ENCODE measurements at places on chromosomes 7 and 10. TPM values are rescaled to one million over a fixed set of nuclear protein-coding genes. Genes with fewer than 3 reads are reported as not detected.

The CACNB2 gene
- 3.2 TPM for total RNA-seq

DNA sequence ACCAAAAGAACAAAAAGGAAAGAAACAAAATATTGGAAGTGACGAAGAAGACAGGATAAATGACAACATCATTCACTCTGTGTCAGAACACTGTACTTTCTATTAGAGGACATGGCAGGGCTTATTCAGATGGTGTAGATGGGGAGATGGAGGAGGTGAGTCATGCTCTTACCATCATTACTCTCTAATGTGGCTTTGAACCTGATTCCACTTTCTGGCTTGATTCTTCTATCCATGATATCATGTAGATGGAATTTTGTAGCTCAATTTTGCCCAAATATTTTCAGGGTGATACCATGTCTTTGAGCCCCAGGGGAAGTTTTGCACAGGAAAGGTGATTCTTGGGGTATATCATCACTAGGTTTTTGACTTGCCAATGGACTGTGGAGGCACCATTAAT, 91.7 kb downstream of the CFAP58 start:
- no peak overlapping the region for H3K27ac ChIP-seq
- H3K4me3 ChIP-seq: no peak overlapping the region
- H3K27me3 ChIP-seq: no peaks in the 10 kb centered on the region
- H3K4me1 ChIP-seq: peaks cover 7% of the 10 kb centered on the region
- no peak for DNase-seq

GRCh38 chr10:110625356-110625894, 18.7 kb upstream of the RBM20 start:
- no peaks in the 10 kb centered on the region for H3K36me3 ChIP-seq
- H3K4me3 ChIP-seq: no peak overlapping the region
- DNase-seq: no peak
- no peaks in the 10 kb centered on the region for H3K27me3 ChIP-seq

- peak overlapping the region; percentile 82 for H3K4me3 ChIP-seq
- H3K27ac ChIP-seq: no peak overlapping the region
- H3K4me1 ChIP-seq: peaks cover 14% of the 10 kb centered on the region
- peaks cover 4% of the 10 kb centered on the region for H3K27me3 ChIP-seq
- DNase-seq: no peak
Observed at GRCh38 chr7:157568106-157568769, 231.4 kb downstream of the DNAJB6 start.

- H3K27ac ChIP-seq: no peak overlapping the region
- H3K36me3 ChIP-seq: no peaks in the 10 kb centered on the region
- DNase-seq: no peak
- peaks cover 19% of the 10 kb centered on the region for H3K4me1 ChIP-seq
- H3K27me3 ChIP-seq: peaks cover 2% of the 10 kb centered on the region
Observed at GRCh38 chr7:108093341-108093740, 36.8 kb downstream of the LAMB4 start.

DNA sequence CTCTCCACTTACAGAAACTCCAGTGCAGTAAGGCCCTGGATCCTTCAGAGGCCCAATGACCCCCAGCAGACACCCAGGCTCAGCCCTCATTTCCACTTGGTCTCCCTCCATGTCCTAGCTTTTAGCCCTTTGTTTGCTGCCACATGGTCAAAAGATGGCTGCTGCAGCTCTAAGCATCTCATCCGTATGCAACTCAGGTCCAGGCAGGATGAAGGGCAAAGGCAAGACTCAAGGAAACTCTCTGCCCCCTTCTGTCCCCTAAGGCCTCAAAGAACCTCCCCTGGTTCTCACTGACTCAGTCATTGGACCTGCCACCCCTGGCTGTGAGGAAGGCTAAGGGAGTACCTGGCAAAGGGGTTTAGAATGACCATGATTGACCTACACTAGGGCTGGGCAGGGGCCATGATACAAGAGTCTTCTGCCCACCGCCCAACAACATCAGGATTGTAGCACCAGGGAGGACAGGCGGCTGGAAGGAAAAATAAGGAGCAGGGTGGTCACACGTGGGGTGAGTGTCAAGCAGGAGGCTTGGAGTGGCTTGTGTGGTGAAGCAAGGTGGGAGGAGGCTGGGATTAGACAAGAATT, 303.8 kb upstream of the ZMIZ1 start:
- H3K27ac ChIP-seq: no peak overlapping the region
- no peak for DNase-seq
- no peaks in the 10 kb centered on the region for H3K36me3 ChIP-seq
- H3K4me3 ChIP-seq: no peak overlapping the region
- H3K27me3 ChIP-seq: peaks cover 12% of the 10 kb centered on the region

DNA sequence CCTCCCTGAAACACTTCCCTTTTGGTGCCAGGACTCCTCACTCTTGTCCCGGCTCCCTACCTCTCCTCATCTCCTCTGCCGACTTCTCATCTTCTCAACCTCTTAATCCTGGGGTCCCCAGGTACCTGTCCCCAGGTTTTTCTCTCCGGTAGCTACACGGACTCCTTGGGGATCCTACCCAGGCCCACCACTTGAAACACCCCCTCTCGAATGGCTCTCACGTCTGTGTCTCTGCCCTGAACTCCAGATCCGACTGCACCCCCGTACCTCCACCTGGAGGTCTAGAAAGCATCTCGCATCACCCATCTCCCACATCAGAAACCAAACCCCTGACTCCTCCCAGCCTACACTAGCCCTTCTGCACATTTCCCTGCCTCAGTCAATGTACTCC, 4.8 kb downstream of the TBATA start:
- DNase-seq: no peak
- H3K27me3 ChIP-seq: peaks cover 6% of the 10 kb centered on the region
- H3K27ac ChIP-seq: no peak overlapping the region

The LRRC61 gene
- total RNA-seq: 10.2 TPM

DNA sequence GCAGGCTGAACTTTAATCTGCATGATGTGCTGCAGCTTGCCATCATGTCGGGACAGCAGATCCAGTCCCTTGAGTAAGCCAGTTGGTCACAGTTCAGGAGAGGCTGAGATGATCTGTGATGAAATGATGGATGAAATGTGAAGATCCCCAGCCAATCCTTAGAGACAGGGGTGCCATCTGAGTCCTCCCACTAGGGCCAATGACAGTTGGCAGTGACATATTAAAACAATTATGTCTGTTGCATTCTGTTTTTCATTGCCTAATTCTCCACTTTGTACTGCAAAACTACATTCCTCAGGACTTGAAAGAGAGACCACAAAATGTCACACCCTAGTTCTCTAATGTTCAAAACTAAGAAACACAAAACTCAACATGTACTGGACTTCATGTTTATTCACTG, 66.3 kb upstream of the CAV2 start:
- H3K4me3 ChIP-seq: no peak overlapping the region
- no peaks in the 10 kb centered on the region for H3K4me1 ChIP-seq
- H3K36me3 ChIP-seq: no peaks in the 10 kb centered on the region
- no peak for DNase-seq
- H3K27ac ChIP-seq: no peak overlapping the region
- H3K27me3 ChIP-seq: peaks cover 2% of the 10 kb centered on the region

The HHEX gene
- total RNA-seq: not detected

GRCh38 chr10:48598936-48599829, 5.7 kb downstream of the ARHGAP22 start:
- peaks cover 44% of the 10 kb centered on the region for H3K4me1 ChIP-seq
- peaks cover 3% of the 10 kb centered on the region for H3K27me3 ChIP-seq
- no peak for DNase-seq
- H3K27ac ChIP-seq: peak overlapping the region; percentile 81
- peak overlapping the region; percentile 23 for H3K4me3 ChIP-seq
- H3K36me3 ChIP-seq: no peaks in the 10 kb centered on the region

The ADCYAP1R1 gene
- 0.71 TPM for total RNA-seq

GRCh38 chr10:78307576-78307975, 273.9 kb downstream of the RPS24 start:
- no peak overlapping the region for H3K4me3 ChIP-seq
- H3K36me3 ChIP-seq: peaks cover 14% of the 10 kb centered on the region
- H3K27ac ChIP-seq: no peak overlapping the region

- H3K27ac ChIP-seq: no peak overlapping the region
- no peak overlapping the region for H3K4me3 ChIP-seq
- DNase-seq: no peak
- H3K27me3 ChIP-seq: peaks cover 4% of the 10 kb centered on the region
Observed at GRCh38 chr7:2594599-2594998, 35.8 kb downstream of the IQCE start.

- H3K4me1 ChIP-seq: no peaks in the 10 kb centered on the region
- no peak overlapping the region for H3K4me3 ChIP-seq
- no peaks in the 10 kb centered on the region for H3K27me3 ChIP-seq
- H3K36me3 ChIP-seq: peaks cover 14% of the 10 kb centered on the region
- H3K27ac ChIP-seq: no peak overlapping the region
Observed at GRCh38 chr7:23622506-23622925, 25.3 kb downstream of the CCDC126 start.

DNA sequence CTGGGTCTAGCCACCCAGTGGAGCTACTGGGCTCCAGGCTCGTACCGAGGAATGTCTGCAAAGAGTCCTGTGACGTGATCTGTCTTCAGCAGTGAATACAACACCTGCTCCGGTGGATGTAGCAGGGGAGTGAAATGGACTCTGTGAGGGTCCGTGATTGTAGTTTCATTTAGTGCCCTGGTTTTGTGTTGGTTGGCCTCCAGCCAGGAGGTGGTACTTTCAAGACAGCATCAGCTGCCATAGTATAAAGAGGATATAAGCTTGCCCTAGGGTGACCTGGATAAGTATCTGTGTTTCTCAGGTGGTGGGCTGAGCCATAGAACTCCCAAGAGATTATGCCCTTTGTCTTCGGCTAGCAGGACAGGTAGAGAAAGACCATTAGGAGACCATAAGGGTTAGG, 24.6 kb upstream of the WNT2 start:
- no peaks in the 10 kb centered on the region for H3K27me3 ChIP-seq
- H3K36me3 ChIP-seq: no peaks in the 10 kb centered on the region
- no peak for DNase-seq
- H3K4me3 ChIP-seq: no peak overlapping the region
- H3K27ac ChIP-seq: no peak overlapping the region

DNA sequence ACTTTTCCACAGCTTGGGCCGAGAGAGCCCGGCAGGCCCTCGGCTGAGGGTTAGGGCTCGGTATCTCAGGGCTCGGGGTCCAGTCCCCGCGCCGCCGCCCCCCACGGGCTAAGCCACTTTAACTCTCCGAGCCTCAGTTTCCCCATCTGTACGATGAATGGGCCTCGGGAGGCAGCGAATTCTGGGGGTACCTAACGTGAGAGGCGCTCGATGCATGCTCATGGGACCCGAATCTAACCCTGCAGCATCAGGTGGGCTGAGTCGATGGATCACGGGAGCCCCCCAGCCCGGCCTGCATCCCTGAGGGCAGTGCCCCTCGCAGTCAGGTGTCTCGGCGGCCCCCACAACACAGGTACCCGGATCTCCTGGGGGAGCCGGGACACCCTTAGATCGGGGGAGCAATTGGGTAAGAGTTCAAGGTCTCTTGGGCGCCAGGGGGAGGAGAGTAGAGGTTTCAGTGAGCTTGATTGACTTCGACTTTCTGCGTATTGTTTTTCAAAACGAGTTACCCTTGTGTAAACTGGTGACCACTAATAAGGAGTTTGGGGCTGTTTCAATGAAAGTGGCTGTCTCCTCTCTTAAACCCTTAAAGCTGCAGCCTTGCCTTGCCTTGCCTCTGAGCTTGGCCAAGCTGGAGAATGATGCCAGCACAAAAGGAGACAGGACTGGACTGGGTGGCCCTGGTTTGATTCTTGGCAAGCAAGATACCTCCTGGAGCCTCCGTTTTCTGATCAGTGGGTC, 631 bp downstream of the POR start:
- no peak for DNase-seq
- H3K4me1 ChIP-seq: peaks cover 14% of the 10 kb centered on the region
- H3K4me3 ChIP-seq: peak overlapping the region; percentile 86
- no peaks in the 10 kb centered on the region for H3K36me3 ChIP-seq

The HOXA6 gene
- total RNA-seq: not detected

DNA sequence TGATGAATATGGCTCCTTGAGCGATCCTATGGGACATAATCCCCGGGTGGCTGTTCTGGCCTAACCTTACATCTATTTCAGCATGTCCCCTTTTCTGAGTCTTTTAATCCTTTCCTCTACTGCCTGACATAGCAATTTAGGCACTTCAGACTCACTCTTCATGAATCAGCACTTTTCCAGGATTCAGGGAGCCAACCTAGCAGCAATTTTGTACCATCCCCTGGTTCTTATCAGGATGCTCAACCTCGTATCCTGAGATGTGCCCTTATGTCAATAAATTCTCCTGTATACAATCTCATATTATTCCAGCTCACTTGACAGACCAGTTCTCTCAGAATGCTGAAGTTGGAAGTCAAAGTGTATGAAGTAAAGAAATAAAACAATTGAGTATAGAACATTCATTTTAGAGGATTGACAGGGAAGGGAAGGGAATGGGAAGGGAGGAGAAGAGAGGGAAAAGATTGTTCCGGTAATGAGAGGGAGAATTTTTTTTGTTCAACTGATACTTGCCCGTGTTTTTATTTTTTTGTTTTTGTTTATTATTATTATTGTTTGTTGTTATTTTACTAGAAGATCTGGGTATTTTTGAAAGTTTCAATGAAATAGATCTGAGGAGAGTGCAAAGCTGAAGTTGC, 8.2 kb upstream of the ZC3HAV1 start:
- no peaks in the 10 kb centered on the region for H3K27me3 ChIP-seq
- no peak for DNase-seq

The CYP2C8 gene
- 3.2 TPM for total RNA-seq

The FAM237B gene
- not detected for total RNA-seq

GRCh38 chr10:84739641-84740040, 411.3 kb downstream of the CCSER2 start:
- no peak overlapping the region for H3K4me3 ChIP-seq
- no peaks in the 10 kb centered on the region for H3K27me3 ChIP-seq
- H3K27ac ChIP-seq: no peak overlapping the region

The NKX1-2 gene
- total RNA-seq: 0.59 TPM

The KNDC1 gene
- total RNA-seq: 7.4 TPM

- no peak overlapping the region for H3K4me3 ChIP-seq
- no peaks in the 10 kb centered on the region for H3K4me1 ChIP-seq
- no peak overlapping the region for H3K27ac ChIP-seq
- peaks cover 5% of the 10 kb centered on the region for H3K36me3 ChIP-seq
- H3K27me3 ChIP-seq: no peaks in the 10 kb centered on the region
- DNase-seq: no peak
Observed at GRCh38 chr10:112250555-112250954, 32.6 kb upstream of the TECTB start.

DNA sequence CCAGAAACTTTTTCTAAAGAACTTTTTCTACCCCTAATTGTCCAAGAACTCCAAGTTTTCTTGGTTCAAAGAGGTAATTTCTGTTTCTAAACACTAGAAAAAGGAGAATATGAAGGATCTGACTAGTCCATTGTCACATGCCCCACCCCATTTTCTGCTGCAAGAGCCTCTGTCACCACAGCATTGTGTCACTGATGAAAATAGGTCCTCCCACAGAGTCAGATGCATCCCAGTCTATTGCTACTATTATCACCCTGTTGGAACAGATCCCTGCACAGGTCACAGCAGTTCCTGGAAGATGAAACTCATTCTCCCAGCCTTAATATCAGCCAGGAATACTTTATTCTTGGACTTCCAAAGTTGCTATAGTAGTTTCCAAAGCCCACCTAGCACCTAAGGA, 7.5 kb upstream of the CFTR start:
- no peak overlapping the region for H3K4me3 ChIP-seq
- no peaks in the 10 kb centered on the region for H3K4me1 ChIP-seq
- no peaks in the 10 kb centered on the region for H3K36me3 ChIP-seq

The NOC3L gene
- 11.6 TPM for total RNA-seq

All from glutamatergic neuron (in vitro differentiated cells).